ENCODE measurements at places on chromosomes 7 and 10. TPM values are rescaled to one million over a fixed set of nuclear protein-coding genes. Genes with fewer than 3 reads are reported as not detected.

DNA sequence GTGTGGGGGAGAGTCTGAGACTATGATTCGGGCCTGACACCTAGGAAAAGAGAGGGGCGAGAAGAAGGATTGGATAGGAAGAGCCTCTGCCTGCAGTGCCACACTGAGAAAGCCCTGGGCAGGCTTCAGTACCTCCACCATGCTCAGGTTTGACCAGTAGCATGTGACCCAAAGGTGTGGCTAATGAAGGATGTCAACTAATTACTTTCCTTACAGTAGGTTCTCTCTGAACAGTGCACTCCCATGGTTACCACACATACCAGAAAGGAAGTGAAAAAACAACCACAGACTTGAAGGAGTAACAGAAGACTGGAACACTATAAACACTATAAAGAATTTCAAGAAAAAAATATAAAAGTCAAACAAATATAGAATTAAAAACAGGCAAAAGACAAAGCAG is 46.2 kb downstream of the SEM1 start:
- DNase-seq = no peak

The SYT15B gene
- total RNA-seq = 0.84 TPM

DNA sequence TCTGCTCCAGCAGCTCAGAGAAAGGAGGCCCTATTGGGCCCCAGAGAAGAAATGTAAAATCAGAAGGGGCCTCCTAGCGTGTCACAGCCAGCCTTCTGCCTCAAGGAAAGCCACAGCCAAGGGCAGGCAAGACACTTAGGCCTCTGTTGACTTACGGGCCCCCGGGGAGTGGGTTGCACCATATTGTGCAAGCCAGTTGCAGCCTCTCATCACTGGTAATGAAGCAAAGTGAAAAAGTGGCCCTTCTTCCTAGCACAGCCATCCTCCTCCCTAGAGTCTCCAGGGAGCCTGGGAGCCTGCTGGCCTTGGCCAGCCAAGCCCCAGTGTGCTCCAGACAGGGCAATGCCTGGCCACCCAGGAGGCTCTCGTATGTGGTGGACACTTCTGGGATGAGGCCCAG is 56.2 kb upstream of the GDF10 start:
- no peak for DNase-seq

The NEUROD6 gene
- not detected for total RNA-seq

The RHOBTB1 gene
- 19.5 TPM for total RNA-seq

DNA sequence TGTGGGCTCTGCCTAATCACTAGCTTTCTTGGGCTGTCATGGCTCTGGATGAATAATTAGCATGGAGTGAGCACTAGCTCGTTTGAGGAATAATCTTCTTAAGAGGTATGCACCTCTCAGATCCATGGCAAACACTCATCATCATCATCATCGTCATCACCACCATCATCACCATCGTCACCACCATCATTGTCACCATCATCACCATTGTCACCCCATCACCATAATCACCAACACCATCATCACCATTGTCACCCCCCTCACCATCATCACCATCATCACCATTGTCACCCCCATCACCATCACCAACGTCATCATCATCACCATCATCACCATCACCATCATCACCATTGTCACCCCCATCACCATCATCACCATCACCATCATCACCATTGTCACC is 60.8 kb upstream of the NMT2 start:
- DNase-seq = no peak

The FEZF1 gene
- not detected for total RNA-seq

- DNase-seq = peak; percentile 82
These were observed 166.1 kb downstream of the ST7 start for GRCh38 chr7:117119192-117119924.

DNA sequence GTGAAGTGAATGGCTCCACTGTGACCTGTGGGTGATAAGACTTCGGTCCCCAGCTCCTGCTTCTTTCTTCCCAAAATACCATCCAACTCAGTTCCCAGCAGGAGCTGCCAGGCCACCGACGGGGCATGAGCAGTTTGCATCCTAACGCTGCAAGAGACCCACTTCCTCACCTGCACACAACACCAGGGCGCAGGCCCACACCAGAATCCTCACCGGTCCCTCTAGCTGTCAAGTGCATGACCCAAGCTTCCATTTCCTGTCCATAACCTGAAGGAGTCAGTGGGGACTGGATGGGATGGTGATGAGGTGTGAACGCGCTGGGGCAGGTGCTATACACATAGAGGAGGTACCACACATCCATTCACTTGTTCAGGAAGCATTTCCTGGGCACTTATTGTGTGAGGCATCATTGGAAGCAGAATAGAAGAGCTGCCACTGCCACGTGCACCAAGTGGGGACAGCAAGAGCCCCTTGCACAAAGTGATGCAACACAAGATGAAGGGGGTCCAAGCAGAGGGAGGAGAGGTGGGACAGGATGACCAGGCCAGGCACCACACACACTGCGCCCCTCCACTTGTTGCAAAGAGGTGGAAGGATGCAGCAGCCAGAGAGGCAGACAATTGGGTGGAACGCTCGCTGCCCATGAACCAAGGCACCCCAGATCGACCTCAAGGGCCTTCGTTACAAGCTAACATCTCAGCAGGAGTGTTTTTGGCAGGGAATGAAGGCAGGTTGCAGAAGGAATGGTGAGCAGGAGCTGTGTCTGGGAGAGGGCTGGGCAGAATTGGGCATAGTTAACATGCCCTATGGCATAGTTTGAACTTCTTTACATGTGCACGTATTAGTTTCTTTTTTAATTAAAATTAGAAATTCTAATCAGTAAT is 605.8 kb upstream of the MGMT start:
- no peak for DNase-seq

The GIMAP5 gene
- 146 TPM for total RNA-seq

GRCh38 chr10:78581133-78581694 is 487.6 kb upstream of the ZMIZ1 start:
- DNase-seq = no peak

DNA sequence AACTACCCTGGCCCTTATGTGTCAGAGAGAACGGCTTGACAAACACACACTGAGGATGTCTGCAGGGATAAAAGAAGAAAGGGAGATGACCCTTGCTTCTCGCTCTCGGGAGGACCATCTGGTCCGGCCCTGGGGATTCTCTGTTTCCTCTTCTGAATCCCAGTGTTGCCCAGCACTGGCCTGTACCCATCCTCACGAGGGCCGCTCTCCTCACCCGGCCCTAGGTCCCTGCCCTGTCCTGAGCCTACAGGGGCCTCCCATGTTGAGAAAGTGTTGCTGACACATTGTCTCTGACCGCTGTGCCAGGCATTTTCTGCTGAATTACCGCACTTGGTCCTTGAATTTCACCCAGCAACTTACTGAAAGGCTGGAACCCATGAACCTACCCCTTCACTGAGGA is 171.9 kb upstream of the LANCL2 start:
- no peak for DNase-seq

DNA sequence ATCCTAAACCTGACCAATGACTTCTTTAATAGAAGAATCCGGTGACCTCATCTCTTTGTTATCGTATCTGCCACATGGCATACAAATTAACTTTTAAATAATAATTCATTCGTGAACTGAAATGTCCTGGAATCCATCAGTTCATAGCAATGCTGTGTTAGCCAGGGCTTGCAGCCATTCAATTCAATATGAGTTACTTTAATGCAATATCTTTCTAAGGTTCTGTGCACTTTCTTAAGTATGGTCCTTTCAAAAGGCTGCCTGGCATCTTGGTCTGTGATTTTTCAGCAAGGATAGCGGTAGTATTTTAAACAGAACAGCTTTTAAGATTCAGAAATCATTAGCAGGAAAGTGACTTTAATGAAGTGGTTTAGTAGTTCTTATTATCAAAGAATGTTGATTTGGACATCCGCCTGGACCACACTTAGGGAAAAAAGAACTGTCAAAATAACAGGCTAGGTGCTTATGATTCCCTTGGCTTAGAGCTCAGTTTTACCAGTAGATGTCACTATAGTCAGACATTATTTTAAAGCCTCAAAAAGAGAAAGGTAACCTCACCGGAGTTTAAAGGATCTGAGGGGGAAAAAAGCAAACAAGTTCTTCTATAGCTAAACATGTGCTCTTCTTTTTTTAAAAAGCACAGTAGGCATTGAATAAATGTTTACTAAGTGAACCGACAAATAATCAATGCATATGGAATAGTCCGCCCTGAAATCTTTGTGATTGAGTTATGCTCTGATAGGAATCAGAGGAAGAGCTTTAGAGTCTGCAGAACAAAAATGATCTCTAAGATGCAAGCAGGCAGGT is 22.7 kb downstream of the SLC35G1 start:
- DNase-seq = no peak
